ENCODE measurements at places on chromosomes 2 and 18. TPM values are rescaled to one million over a fixed set of nuclear protein-coding genes. Genes with fewer than 3 reads are reported as not detected.

- no peak for DNase-seq
- H3K36me3 ChIP-seq, result no peaks in the 10 kb centered on the region
- H3K4me3 ChIP-seq, result no peak overlapping the region
- H3K27ac ChIP-seq, result no peak overlapping the region
- H3K4me1 ChIP-seq, result no peaks in the 10 kb centered on the region
These were observed 42.8 kb downstream of the LRRTM4 start for GRCh38 chr2:77479395-77479794.

DNA sequence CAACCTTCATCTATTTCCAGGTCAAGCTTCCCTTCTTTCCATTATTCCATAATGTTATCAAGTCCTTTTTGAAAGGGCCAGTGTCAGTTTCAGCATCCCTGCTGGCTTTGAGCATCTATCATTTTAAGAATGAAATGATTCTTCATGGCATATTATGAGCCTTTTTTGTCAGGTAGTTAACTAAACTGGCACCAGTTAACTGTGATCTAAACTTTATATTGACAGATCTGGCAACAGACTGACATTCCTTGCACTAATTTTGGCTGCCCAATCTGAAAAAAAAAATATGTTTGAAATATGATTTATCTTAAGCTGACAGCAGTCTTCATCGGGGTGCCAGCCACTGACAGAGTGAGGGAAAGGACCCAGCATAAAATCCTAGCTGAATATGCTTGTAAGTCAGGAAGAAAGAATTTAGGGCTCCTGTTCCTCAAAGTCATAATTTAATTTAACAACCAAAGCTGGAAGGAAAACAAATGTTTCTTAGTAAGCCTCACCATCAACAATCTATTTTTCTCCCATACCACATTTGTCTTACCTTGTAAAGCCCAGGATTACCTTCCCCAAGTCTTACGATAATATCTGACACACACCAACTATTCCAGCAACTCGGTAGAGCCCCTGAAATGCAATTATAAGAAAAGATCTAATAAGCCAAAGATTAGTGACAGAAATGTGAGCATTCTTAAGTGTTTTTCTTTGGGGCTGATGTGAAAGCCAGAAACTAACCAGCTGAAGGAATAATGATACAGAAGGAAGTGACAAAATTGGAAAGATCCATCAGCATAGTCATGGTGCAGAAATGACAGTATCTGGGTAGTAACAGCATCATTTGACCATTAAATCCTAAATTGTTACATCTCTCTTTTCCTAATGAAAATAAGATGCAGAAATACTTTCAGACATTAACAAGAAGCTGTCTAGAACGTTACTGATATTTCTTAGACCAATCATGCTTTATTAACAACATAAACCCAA, 228.1 kb downstream of the RBM43 start:
- no peaks in the 10 kb centered on the region for H3K36me3 ChIP-seq
- DNase-seq, result no peak
- no peak overlapping the region for H3K4me3 ChIP-seq
- H3K27ac ChIP-seq, result no peak overlapping the region

DNA sequence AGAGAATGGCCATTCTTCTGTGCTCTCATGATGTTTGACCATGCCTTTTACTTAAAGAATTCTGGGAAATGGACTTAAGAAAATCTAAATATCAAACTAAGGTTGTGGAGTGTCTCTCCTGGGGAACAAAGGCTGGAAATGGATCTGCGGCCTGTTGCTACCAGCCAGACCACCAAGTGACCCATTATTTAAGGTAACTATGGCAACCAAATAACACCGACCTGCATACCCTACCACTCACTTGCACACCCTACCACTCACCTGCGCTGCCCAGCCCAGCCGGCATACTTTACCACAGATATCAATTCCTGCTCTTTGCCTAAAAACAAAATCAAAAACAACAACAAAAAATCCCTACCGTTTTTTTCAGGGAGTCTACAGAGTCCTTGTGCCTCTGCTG, 203.2 kb downstream of the NBAS start:
- H3K27ac ChIP-seq, result no peak overlapping the region
- H3K27me3 ChIP-seq, result no peaks in the 10 kb centered on the region
- no peaks in the 10 kb centered on the region for H3K4me1 ChIP-seq
- DNase-seq, result no peak
- H3K4me3 ChIP-seq, result no peak overlapping the region

The SKA1 gene
- polyA plus RNA-seq, result 4.0 TPM

The TMEM200C gene
- polyA plus RNA-seq, result 3.4 TPM

DNA sequence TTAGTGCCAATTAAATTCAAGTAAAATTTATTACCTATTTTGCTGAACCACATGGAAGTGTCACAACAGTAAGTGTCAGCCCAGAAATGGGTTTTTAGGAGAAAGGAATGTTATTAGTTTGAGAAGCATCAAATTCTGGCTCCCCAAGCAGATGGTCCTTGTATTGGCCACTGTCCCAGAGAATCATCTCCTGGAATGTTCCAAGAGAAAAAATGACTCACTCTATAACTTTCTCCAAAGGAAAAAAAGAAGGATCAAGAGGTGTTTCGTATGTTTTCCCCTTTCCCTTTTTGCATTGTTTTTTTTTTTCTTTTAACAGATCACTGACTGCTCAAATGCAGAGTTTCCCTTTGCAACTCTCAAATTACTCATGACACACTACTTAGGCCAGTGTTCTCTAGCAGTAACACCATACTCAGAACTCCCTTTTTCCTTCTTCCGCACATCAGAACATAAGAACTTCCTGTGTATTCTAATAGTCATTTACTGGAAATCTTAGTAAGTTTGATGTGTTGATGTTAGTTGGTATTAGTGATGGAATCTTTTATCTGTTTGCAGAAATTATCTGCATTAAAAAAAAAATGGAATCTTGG, 390.3 kb downstream of the GPD2 start:
- H3K27me3 ChIP-seq, result no peaks in the 10 kb centered on the region
- peak overlapping the region; percentile 58 for H3K27ac ChIP-seq
- no peak overlapping the region for H3K4me3 ChIP-seq

DNA sequence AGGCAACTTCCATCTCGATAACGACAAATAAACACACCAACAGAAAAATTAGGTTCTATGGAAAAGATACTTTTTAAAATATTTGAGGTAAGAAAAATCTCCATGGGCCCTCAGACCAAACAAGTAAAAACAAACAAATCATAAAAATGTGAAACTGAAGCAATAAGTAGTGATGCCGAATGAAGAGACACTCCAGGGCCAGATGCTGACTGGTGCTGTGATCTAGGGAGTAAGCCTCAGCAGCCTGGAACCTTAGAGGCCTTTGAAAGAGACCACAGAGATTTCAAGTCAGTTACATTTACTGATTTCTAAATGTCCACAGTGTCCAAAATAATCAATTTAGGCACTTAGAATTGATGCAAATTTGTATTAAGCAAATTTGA, 1144.7 kb downstream of the CNTNAP5 start:
- no peaks in the 10 kb centered on the region for H3K36me3 ChIP-seq
- no peak overlapping the region for H3K27ac ChIP-seq
- no peaks in the 10 kb centered on the region for H3K4me1 ChIP-seq
- DNase-seq, result no peak
- H3K4me3 ChIP-seq, result no peak overlapping the region

- no peak overlapping the region for H3K4me3 ChIP-seq
- no peaks in the 10 kb centered on the region for H3K36me3 ChIP-seq
- no peak overlapping the region for H3K27ac ChIP-seq
- no peak for DNase-seq
- H3K4me1 ChIP-seq, result no peaks in the 10 kb centered on the region
These were observed 33.7 kb downstream of the EHBP1 start for GRCh38 chr2:62738981-62739936.

DNA sequence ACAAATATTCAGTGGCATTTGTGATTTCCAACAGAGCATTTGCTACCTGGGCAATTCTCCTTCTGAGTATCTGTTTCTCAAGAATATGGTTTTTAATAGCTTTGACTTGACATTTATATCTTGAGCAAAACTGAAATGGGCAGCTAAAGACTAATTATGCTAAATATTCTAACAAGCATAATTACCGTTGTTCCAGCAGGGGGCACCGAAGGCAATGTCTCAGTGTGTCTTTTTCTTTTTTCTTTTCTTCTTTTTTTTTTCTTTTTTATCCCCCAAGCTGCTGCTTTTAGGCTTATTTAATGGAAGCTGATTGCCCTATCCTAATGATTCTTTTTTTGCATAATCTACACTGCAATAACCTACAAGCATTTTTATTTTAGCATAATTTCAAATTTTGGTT, 138.9 kb upstream of the NABP1 start:
- no peak overlapping the region for H3K27ac ChIP-seq
- no peaks in the 10 kb centered on the region for H3K27me3 ChIP-seq
- peak; percentile 54 for DNase-seq
- no peak overlapping the region for H3K4me3 ChIP-seq
- peaks cover 4% of the 10 kb centered on the region for H3K4me1 ChIP-seq

DNA sequence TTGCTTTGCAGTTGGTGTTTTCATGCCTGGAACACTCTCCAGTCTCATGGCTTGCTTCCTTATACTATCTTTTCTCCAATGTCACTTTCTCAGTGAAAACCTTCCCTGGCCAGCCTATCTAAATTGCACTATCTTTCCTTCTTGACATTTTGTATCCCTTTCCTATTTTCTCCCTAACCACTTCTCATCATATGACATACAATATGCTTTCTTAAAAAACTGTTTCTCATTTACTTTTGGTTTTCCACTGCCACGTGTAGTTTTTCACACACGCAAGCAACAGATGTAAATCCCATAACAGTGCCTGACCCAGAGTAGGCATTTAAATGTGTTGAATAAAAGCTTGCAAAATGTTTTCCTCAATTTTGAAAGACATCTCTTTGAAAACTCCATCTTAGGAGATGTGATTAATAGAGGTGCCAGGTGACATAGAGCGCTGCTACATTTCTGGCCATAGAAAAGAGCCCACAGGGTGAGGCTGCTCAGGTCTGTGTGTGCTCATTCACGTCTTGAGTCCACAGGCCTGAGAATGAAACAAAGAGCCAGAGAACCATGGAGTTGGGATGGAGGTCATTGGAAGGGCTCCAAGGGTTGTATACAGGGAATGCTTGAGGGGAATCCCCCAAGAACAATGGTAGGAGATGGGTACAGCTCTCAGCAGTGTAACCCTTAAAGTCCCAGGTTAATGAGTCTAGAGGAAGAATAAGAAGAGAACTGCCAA, 12.7 kb downstream of the ZNF24 start:
- H3K27ac ChIP-seq, result no peak overlapping the region
- H3K27me3 ChIP-seq, result no peaks in the 10 kb centered on the region
- peaks cover 5% of the 10 kb centered on the region for H3K36me3 ChIP-seq
- no peak overlapping the region for H3K4me3 ChIP-seq
- H3K4me1 ChIP-seq, result no peaks in the 10 kb centered on the region

Data from hepatocyte (in vitro differentiated cells).